Thyroid gland (tissue), 4 donors: ENCODE measurements at places on chromosomes 1 and 21. TPM values are rescaled to one million over a fixed set of nuclear protein-coding genes. Genes with fewer than 3 reads are reported as not detected.

SPATA21 gene
- total RNA-seq, result not detected

ARHGAP30 gene
- 3.2 TPM for total RNA-seq

NBPF4 gene
- total RNA-seq, result not detected

RPL5 gene
- total RNA-seq, result 1,556 TPM

TOMM40L gene
- total RNA-seq, result 7.0 TPM

TDRD5 gene
- 0.81 TPM for total RNA-seq

C1orf141 gene
- not detected for total RNA-seq

PLD5 gene
- total RNA-seq, result 0.33 TPM

GRCh38 chr1:179129702-179130473 lies 48.0 kb downstream of the TOR3A start:
- DNase-seq, result no peak

DNA sequence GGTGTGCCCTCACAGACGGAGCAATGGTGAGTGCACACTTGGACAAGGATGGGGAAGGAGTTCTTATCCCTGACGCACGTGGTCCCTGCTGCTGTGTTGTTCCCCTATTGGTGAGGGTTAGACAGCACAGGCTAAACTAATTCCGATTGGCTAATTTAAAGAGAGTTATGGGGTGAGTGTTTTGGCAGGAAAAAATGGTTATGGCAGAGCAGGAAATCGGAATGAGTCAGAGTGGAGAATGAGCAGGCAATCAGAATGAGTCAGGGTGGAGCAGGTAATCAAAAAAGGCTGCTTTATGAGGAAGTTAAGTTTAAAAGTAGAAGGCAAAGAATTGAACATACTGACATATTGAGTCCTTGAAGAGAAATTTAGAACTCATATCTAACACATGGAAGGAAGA lies 100.5 kb downstream of the NGF start:
- DNase-seq, result no peak

DNA sequence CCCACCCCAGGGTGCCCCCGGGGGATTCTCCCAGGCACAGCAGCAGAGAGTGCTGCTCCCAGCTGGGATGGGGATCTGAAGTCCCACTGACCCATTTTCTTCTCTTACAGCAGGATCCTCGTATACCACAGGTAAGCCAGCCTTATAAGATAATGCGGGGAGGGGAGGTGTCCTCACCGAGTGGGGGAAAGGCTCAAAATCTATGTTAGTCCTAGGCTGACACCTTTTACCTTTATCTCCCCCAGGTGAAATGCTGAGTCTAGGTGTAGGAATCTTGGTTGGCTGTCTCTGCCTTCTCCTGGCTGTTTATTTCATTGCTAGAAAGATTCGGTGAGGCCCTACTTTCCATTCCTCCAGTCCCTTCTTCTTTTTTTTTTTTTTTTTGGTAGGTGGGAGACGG lies 5.3 kb downstream of the APH1A start:
- DNase-seq, result no peak

- DNase-seq, result no peak
These were observed 14.5 kb upstream of the MAP3K7CL start for GRCh38 chr21:29115899-29116298.

GRCh38 chr1:31793086-31793485 lies 22.7 kb downstream of the SPOCD1 start:
- DNase-seq, result no peak

DNA sequence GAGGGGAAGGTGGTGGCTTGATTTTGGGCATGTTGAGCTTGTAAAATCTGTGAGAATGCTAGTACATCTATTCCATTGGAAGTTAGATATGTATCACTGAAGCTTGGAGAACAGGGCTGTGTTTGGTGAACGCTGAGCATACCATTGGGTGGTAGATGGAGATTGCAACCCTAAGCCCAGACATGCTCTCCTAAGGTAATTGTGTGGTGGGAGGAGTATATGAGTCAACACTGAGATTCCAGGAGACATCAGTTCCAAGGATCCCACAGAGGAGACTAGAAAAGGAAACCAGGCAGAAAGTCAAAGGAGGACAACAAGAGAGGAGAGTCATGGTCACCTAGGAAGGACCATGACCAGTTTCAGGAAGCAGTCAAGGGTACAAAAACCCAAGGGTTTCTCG lies 60.4 kb downstream of the KIF21B start:
- no peak for DNase-seq

DNA sequence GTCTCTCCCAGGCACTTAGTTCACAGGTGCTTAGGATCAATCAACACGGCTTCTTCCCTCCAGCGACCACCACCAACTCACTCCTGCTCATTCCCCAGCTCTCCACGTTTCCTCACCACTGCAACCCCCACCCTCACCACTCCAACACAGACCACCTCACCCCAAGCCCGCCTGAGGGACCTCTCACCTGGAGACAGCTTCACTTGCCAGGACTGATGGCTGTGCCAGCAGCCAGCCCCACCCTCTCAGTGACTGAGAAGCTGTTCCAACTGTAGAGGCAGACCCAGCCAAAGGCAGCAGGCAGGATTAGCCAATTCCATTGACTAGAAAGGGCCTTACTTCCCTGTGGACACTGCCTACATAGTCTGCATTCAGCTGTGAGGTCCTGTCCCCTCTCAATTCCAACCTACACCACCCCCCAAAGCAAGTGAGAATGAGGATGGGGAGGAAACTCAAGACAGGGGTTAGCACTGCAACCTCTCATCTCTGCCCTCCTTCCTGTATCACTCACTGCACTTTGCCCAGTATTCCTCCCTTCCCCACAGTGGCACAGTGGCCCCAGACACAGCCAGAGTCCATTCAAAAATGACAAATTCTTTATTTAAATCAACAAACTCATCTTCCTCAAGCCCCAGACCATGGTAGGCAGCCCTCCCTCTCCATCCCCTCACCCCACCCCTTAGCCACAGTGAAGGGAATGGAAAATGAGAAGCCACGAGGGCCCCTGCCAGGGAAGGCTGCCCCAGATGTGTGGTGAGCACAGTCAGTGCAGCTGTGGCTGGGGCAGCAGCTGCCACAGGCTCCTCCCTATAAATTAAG lies 7.6 kb downstream of the TAGLN2 start:
- no peak for DNase-seq

GRCh38 chr1:153253693-153254092 lies 5.8 kb upstream of the LORICRIN start:
- DNase-seq, result no peak

- no peak for DNase-seq
These were observed 272.7 kb downstream of the NTNG1 start for GRCh38 chr1:107413546-107413945.

DNA sequence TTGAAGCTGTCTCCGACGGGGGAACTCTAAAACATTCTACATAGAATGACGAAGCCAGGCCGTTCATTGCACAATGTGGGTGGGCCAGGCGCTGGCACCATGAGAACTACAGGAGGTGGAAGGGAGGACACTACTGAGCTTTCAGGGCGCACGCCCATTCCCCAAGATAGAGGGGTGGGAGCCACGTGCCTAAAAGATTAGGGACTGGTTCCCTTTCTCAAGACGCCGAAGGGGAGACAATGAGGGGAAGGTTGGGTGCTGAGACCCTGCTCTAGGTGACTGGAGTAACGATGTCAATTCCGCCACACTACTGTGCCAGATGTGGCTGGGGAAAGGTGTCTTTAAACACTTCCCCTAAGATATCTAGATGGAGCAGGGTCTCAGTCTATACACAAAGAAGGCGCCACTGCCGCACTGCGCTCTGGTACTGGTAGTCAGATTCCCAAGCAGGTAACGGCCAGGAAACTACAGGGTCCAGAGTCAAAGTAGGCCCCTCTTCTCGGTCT lies 782 bp downstream of the CSDE1 start:
- DNase-seq, result peak; percentile 23

- DNase-seq, result no peak
These were observed 125.9 kb downstream of the HFM1 start for GRCh38 chr1:91278754-91279153.

GRCh38 chr1:244065960-244066388 lies 14.9 kb downstream of the ZBTB18 start:
- no peak for DNase-seq

DNA sequence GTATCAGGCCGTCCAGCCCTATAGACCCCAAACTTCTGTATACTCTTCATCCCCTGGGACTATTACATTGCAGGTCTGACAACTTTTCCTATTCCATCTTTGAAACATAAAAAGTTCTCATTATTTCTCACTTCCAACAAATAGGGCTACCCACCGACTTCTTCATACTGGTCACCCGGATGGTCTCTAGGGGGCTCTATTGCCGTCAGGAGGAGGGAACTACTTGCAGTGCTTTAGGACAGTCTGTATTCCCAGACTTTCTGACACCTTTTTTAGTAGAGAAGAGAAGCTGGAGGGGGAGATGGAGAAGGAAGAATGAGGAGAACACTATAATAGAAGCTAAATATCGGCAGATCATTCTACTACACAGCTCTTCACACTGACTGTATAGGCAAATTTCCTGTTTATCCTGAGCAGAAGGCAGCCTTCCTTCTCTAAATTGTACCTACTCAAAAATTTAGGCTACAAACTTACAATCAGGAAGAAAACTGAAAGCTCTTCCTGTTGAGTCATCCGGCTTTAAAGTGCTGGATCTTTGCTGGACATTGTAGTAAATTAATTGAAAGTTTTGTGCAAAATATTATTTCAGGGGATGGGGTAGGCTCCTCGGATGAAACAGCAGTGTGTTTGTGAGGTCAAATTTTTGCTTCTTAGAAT lies 54.6 kb downstream of the CDC7 start:
- no peak for DNase-seq

DNA sequence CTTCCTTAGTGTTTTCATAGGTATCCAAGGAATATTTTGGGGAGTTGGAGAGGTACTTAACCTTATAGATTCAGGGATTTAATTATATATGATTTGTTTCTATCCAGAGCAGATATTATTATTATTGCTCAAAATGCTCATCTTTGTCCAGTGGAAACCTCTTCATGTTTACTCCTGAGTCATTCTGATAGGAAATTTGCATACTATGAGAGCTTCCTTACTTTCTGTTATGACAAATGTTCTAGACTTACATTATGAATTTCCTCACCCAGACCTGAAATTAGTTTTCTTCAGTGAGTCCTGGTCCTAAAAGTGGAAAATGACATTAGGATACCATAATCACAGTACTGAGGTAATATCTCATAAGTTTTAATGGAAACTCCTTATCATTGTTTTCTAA lies 57.5 kb upstream of the PLPPR5 start:
- no peak for DNase-seq

GRCh38 chr1:183845681-183846080 lies 40.8 kb downstream of the RGL1 start:
- no peak for DNase-seq

- no peak for DNase-seq
These were observed 7.0 kb downstream of the TNNT2 start for GRCh38 chr1:201370500-201370899.

DNA sequence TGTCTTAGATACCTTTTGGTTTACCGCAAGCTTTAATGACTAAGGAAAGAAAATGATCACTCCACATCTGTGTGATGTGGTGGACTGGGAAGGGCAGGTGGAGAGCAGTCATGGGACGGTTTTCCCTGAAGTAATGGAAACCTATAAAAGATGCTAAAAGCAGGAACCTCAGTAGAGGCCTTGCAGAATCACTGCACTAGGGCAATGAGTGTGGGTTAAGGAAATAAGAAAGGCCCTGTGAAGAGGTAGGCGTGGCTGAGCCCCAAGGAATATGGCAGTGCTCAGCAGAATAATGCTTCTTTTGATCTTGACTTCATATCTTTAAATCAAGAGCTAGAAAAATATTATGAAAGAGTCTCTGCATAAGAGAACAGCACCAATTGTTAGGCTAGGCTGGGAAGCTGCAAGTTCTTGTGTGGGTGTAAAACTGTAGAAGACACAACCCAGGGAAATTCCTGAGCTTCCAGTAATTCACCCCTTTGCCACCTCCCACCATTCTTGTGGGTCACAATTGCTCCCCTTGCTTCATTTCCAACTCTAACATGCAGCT lies 49.9 kb downstream of the CLCA4 start:
- no peak for DNase-seq

DNA sequence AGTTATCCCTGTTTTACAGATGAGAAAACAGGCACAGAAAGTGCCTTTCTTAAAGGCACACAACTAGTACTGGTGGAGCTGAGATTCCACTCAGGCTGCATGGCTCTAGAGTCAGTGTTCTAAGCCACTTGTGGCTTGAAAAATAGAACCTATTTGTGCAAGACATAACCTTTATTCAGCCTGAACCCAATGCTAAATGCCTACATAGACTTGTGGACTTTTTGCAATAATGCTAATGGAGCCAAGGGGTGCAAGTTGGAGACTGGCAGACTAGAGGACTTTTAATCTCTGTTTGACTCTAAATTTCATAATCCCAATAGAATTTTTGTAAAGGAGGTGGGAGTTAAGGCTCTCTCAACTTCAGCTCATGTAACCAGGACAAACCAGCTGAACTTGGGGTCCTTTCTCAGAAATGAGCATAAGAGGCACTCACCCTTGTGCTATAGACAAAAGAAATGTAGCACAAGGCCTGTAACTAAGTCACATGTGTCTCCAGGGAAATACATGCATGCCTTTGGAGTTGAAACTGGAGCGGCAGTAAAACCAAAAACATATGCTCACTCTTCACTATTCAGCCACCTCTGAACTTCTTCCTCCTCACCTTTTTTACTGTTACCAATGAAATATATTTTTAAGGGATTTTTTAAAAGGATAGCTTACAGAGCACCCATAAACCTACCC lies 43.0 kb upstream of the AK4 start:
- no peak for DNase-seq

DNA sequence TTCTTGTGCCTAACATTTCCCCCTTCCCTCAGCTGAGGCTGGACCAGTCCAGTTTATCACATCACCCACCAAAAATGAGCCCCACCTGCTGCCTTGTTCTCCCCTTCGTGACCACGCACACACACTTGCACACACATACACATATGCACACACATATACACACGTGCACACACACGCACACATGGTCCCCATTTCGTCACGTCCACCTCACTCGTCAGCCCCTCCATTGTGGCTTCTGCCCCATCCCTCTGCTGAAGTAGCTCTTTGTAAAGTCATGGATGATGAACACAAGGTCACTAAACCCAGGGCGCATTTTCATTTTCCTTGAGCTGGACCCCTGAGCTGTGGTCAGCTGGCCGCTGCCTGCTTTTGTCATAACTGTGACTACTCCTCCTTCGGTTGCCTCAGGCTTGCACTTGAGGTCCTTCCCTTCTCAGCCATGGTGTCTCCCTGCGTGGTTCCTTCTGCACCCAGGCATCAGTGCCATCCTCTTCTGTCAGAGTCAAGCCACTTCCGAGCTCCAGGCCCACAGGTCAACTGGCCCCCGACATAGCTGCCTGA lies 93.8 kb downstream of the SYT2 start:
- DNase-seq, result no peak

- no peak for DNase-seq
These were observed 1.9 kb upstream of the ZFYVE9 start for GRCh38 chr1:52139817-52140540.
